GM12864 (cell line): ENCODE measurements at places on chromosomes 11 and 22.

DNA sequence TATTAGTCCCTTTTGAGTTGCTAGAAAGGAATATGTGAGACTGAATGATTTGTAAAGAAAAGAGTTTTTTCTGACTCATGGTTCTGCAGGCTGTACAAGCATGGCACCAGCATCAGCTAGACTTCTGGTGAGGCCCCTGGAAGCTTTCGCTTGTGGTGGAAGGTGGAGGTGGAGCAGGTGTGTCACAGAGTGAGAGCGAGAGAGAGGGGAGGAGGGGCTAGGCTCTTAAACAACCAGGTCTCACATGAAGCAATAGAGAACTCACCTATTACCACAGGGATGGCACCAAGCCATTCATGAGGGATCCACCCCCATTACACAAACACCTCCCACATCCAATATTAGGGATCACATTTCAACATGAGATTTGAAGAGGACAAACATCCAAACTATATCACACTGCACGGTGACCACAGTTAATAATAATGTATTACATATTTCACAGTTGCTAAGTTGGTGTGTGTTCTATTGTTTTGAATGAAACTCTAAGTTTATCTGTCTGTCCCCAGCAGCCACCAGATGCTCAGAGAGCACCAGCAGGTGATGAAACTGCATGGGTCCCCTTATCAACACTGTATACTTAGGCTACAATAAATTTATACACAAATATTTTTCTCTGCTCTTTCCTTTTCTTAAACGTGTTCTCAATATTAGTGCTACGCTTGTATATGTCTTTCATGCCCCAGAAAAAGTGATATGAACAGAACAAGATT lies 14.1 kb downstream of the ZFP91 start:
- DNase-seq: no peak

- DNase-seq: no peak
These were observed 53.2 kb downstream of the ALX4 start for GRCh38 chr11:44256673-44257291.

DNA sequence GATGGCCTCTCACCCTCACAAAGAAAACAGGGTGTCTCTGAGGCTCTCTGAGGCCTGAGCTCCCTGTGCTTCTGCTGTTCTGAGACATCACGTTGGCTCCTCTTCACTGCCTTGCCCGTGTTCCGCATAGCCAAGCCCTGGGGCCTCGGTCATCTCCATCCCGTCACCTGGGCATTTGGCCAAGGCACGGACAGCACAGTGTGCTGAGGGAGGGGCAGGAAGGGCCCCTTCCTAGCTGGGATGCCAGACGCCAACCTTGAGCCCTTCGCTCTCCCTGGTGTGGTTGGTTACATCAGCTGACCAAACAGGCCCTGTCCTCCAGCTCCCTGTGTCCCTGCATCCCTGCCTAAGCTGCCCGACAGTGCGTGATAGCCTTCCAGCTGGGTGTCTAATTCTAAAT lies 25.9 kb downstream of the MOV10L1 start:
- no peak for DNase-seq

GRCh38 chr11:125068368-125068767 lies 5.3 kb downstream of the SLC37A2 start:
- DNase-seq: no peak

DNA sequence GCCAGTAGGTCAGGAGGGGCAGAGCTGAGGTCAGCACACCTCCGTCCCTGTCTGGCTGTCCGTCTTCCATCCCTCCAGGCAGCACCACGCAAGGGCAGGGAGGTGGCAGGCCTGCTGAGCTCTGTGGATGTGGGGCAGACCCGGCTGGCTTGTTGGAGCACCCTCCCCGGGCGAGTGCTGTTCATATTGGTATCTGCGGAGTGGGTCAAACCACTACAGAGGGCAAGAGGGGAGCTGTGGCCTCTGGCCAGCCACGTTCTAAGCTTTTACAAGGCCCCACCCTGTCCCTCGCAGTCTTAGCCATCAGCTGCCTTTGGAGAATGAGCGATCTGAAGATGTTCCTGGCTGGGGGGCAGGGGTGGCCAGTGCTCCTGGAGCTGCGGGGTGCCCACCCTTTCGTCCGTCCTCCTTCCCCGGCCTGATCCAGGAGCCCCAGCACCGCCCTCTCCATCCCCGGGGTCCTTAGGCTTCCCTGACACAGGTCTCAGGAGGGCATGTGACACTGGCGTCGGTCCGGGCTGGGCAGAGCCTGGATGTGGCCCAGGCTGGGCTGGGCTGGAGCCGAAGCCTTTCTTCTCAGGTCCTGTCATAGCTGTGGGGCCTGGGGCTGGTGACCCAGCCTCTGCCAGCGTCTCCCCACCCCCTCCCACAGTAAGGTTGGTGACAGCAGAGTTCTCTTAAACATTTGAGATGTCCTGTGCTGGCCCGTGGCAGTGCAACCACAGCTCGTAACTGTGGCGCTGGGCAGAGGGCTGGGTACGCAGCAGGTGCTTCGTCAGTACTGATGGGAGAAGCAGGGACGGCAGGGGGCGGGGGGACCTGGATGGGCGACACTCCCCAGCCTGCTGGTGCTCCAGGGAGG lies 31.7 kb upstream of the GRAMD4 start:
- DNase-seq: no peak

- DNase-seq: no peak
These were observed 35.9 kb upstream of the NUP50 start for GRCh38 chr22:45127866-45128265.

- DNase-seq: no peak
These were observed 4.1 kb downstream of the RTCB start for GRCh38 chr22:32407936-32408335.

- DNase-seq: no peak
These were observed 469.9 kb downstream of the MN1 start for GRCh38 chr22:27331526-27332281.

GRCh38 chr11:2691991-2692875 lies 7.6 kb downstream of the KCNQ1OT1 start:
- DNase-seq: no peak

- DNase-seq: no peak
These were observed 1.2 kb downstream of the MAJIN start for GRCh38 chr11:64970731-64971151.

GRCh38 chr22:46546466-46547178 lies 9.2 kb upstream of the CELSR1 start:
- no peak for DNase-seq

DNA sequence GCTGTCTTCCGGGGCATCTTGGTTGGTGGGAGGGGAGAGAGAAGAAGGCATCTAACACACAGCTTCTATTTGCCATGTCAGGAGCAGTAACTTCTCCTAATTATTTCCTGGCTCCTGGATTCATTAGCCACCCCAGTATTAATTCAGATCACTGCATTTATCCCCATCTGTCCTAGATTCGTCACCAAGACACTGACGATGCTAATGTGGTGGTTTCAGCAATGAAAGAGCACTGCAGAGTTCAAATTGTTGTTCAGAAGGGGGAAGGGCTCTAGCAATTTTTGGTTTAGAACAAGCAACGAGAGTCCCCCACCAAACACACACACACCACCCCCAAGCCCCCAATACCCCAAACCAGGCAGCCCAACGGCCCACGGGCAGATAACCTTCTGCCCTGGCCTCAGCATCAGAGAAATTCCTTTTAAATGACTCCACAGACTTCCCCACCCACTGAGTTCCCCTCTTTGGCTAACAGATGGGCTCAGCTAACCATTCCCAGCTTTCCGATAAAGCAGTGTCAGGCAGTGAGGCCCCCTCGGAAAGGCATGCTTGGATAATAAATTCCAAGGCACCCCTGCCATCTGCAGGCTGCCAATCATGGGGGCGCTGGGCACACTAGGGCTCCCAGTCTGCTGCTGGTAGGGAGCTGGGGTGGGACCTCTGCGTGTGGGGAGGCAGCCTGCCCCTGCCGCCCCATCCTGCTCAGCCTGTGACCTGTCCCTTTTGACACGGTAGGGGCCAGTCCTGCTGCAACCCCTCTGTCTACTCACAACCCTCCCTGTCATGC lies 453.5 kb downstream of the MIAT start:
- no peak for DNase-seq

DNA sequence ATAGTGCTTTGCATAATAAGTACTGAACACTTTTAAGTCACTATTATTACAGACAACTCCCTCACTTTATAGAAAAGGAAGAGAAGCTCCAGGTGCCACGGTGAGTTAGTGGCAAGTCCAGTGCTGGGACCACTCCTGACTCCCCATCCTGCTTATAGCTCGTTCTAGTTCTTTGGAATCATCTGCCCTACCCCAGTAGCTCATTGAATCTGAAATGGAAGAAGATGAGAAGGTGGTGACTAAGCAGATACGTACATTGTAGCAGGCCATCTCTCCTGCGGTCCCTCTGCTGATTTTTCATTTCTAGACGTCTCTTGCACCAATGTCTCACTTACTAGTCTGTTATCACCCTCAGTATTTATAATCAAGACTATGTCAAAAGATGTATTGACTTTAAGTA lies 21.6 kb downstream of the MMP20 start:
- DNase-seq: no peak

GRCh38 chr22:20138417-20138738 lies 6.8 kb downstream of the ZDHHC8 start:
- DNase-seq: no peak

DNA sequence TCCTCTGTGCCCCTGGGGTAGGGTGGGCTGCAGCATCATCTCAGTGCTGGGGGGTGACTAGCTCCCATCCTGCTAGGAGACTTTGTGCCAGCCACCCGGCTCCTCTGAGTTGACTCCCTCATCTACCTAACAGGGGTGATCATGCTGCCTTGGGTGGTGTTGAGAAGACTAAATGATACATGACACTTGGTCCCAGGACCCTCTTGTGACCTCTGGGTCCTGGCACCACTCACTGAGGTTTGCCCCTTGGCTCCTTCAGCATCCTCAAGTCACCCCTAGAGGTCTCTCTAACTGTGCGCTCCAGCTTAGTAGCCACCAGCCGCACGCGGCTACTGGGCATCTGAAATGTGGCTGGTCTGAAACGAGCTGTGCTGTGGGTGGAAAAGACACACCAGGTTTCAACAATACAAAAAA lies 72.1 kb downstream of the LRRC32 start:
- peak; percentile 16 for DNase-seq

GRCh38 chr11:9606809-9607510 lies 33.5 kb downstream of the WEE1 start:
- no peak for DNase-seq

GRCh38 chr11:31757260-31757835 lies 53.8 kb downstream of the PAX6 start:
- no peak for DNase-seq
